Esophagus squamous epithelium (tissue), 5 donors: ENCODE measurements at places on chromosomes 12 and 14. TPM values are rescaled to one million over a fixed set of nuclear protein-coding genes. Genes with fewer than 3 reads are reported as not detected.

GRCh38 chr12:53207042-53207441 is at the start of gene ITGB7:
TSS of gene ITGB7 (minus strand) at chr12:53207251. CDS start at chr12:53200443, 6,808 bp downstream.
- peak within 1 kb of the TSS; percentile 53 for H3K27ac ChIP-seq
- peaks cover 35% of the 10 kb centered on the region for H3K4me1 ChIP-seq
- no peak for DNase-seq
- no peaks in the 10 kb centered on the region for H3K27me3 ChIP-seq
- peaks cover 31% of the 10 kb centered on the region for H3K36me3 ChIP-seq

DNA sequence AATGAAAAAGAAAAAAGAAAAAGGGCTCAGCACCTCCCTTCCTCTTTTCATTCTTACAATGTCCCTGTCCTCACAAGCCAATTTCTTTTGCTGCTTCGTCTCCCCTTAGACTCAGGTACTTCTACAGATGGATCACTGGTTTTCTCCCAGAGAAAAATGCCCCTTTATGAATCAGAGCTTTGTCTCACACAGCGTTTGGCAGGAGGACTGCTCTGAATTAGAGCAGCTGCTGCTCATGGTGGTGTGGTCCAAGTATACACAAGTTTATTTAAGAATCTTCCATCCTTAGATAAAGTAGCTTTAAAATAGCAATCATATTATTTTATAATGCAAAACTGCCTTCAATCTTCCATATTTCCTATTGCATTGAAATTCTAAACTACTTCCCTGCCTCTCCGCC is 80.3 kb downstream of the SLC8A3 start:
- H3K4me3 ChIP-seq: no peak overlapping the region
- no peaks in the 10 kb centered on the region for H3K4me1 ChIP-seq
- no peak for DNase-seq
- no peak overlapping the region for H3K27ac ChIP-seq
- H3K36me3 ChIP-seq: no peaks in the 10 kb centered on the region
- peaks cover 5% of the 10 kb centered on the region for H3K27me3 ChIP-seq

DNA sequence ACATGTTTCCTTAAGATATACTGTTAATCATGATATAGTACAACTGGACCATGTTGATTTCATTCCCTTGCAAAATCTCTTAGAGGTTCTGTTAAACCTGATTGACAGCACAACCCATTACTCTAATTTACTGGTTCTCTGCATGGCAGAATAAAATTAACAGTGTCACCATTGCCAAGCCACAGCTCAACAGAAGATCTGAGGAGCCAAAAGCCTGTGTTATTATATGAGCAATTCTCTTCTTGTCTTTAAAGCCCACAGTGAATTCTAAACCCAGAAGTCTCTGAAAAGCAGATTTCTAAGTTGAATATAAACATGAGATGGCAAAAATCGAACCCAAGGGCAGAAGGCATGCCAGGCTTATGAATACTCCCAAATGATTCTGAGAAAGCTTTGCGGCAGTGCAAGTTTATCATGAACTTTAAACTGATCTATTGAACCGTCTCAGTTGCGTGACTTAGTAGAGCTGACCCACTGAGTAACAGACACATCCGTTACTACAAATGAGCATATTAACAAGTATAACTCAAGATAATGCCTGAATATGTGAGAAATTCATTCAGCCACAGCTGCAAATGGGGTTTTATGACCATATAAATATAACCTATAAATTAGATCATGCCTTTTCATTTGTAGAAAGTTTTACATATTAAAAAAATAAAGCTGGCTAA is 78.2 kb downstream of the IPO8 start:
- H3K27ac ChIP-seq: no peak overlapping the region
- peaks cover 3% of the 10 kb centered on the region for H3K4me1 ChIP-seq
- no peak overlapping the region for H3K4me3 ChIP-seq
- no peaks in the 10 kb centered on the region for H3K36me3 ChIP-seq
- no peaks in the 10 kb centered on the region for H3K27me3 ChIP-seq

GRCh38 chr12:102883204-102883799 is 33.7 kb downstream of the PAH start:
- no peaks in the 10 kb centered on the region for H3K27me3 ChIP-seq
- no peak overlapping the region for H3K27ac ChIP-seq
- peaks cover 5% of the 10 kb centered on the region for H3K4me1 ChIP-seq
- no peak overlapping the region for H3K4me3 ChIP-seq

GRCh38 chr12:103773109-103773910 is 67.7 kb downstream of the NT5DC3 start:
- DNase-seq: no peak
- peaks cover 18% of the 10 kb centered on the region for H3K4me1 ChIP-seq
- no peaks in the 10 kb centered on the region for H3K27me3 ChIP-seq
- no peak overlapping the region for H3K4me3 ChIP-seq
- no peaks in the 10 kb centered on the region for H3K36me3 ChIP-seq

DNA sequence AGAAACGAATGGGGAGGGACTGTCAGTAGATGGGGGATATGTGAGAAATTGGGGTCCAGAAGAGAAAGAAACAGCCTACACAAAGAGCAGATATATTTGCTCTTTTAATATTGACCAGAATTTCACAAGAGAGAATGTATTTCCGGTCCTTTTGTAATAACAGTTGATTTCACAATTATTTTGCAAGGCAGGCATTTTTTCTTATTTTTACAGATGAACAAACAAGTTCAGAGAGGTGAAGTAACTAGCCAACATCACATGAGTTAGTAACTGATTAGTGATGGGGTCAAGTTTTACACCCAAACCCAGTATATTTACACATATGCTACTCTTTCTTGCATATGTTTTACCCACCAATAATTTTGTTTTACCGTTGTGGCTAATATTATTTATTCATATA is 188.2 kb downstream of the NAV3 start:
- H3K27me3 ChIP-seq: no peaks in the 10 kb centered on the region
- no peaks in the 10 kb centered on the region for H3K36me3 ChIP-seq

DNA sequence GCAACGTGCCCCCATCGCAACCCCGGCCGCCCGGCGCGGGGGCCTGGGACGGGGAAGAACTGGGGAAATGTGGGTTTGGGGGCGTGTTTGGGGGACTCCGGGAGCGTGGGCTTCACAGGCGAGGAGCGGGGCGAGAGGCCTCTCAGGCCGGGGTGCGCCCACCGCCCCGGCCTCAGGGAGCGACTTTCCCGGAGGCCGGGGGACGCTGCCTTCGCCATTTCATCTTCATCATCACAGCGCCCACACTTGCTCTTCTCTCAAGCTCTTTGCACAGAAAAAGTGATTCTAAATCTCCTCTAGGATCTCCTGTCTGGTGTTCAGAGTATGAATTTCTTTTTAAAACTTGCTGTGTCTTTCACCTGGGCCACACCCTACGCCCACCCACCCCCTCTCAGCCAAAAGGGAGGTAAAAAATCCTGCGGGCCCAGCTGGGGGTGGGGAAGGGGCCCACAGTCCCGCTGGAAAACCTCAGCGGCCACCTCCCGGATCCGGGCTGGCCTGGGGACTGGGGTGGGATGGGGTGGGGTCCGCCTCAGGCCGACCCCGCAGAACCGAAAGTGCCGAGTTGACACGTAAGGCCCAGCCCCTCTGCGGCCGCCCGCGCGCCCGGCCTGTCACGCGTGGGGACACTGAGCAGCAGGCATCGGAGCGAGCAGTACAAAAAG is 7.4 kb downstream of the CDKN1B start:
- H3K27me3 ChIP-seq: no peaks in the 10 kb centered on the region
- no peaks in the 10 kb centered on the region for H3K36me3 ChIP-seq
- peaks cover 60% of the 10 kb centered on the region for H3K4me1 ChIP-seq
- DNase-seq: no peak
- H3K4me3 ChIP-seq: peak overlapping the region; percentile 86

DNA sequence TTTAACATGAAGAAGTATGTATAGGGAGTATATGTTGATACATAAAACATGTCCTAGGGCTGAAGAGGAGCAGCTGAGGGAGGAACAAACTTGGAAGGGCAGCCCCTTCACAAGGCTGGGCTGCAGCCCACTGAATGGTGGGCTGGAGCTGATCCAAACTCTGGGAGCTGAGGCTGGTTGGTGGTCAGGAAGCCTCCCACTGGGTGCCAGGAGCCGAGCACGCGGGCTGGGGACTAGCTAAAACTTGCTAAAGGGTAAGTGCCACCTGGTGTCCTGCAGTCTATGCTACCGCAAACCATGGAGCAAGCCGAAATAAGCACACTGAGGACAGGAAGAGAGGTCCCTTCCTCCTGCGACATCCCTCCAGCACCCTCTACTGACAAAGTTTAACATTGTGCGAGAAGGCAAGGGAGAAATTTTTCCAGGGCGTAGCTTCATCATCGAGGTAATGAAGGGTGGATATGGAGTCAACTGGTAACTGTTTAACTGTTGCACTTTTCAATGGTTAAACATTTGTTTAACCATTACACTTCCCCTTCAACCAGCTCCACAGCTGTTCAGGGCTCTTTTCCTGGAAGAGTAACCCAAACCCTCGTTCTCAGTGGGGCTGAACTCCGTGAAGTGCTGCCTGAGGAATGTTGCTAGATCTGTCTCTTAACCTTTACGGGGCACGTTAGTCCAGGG is 42.2 kb downstream of the EGLN3 start:
- H3K27ac ChIP-seq: no peak overlapping the region
- no peak for DNase-seq
- no peaks in the 10 kb centered on the region for H3K36me3 ChIP-seq
- no peaks in the 10 kb centered on the region for H3K27me3 ChIP-seq
- H3K4me3 ChIP-seq: no peak overlapping the region

DNA sequence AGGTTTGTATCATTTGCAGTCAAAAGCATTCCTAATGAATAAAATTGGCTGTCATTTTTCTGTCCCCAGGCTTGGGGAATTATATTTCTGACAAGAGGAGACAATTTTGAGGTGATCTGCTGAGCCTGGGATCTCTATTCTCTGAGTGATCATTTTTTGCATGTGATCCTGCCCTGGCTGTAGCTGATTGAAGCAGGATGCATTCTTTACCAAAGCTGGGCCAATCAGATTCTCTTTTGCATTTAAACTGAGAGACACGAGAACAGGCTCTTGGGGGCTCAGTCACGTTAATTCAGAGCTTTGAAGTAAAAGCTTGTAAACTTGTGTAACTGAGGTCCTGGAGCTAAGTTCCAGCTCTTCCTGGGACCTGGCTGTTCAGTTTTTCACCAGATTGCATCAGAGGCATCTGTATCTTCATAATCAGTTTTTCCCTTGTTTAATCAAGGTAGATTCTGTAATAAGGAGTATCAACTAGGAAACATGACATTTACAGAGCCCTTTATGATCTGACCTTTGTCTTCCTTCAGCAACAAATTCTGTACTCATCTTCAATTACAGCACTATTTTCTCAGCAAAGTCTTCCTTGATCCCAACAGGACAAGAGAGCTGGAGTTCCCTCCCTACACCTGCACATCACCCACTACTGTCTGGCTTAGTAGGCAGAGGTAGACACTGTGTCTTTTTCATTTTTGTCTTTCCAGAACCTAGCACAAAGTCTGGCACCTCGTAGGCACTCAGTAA is 35.0 kb upstream of the MANSC4 start:
- H3K27me3 ChIP-seq: peaks cover 6% of the 10 kb centered on the region
- DNase-seq: no peak
- H3K27ac ChIP-seq: no peak overlapping the region
- no peaks in the 10 kb centered on the region for H3K4me1 ChIP-seq
- H3K36me3 ChIP-seq: no peaks in the 10 kb centered on the region
- H3K4me3 ChIP-seq: no peak overlapping the region

GRCh38 chr12:2959505-2960389 is 550 bp downstream of the TEAD4 start:
- H3K27ac ChIP-seq: peak overlapping the region; percentile 96
- no peak for DNase-seq
- peak overlapping the region; percentile 66 for H3K4me3 ChIP-seq
- H3K4me1 ChIP-seq: peaks cover 20% of the 10 kb centered on the region
- no peaks in the 10 kb centered on the region for H3K36me3 ChIP-seq

- H3K27me3 ChIP-seq: no peaks in the 10 kb centered on the region
- no peaks in the 10 kb centered on the region for H3K36me3 ChIP-seq
- no peaks in the 10 kb centered on the region for H3K4me1 ChIP-seq
- H3K27ac ChIP-seq: no peak overlapping the region
- no peak overlapping the region for H3K4me3 ChIP-seq
These were observed 90.1 kb upstream of the PELI2 start for GRCh38 chr14:56027916-56028712.

GRCh38 chr14:67251573-67252226 is 10.5 kb downstream of the PALS1 start:
- DNase-seq: no peak
- no peak overlapping the region for H3K4me3 ChIP-seq
- H3K4me1 ChIP-seq: peaks cover 3% of the 10 kb centered on the region
- no peaks in the 10 kb centered on the region for H3K36me3 ChIP-seq
- no peak overlapping the region for H3K27ac ChIP-seq

DNA sequence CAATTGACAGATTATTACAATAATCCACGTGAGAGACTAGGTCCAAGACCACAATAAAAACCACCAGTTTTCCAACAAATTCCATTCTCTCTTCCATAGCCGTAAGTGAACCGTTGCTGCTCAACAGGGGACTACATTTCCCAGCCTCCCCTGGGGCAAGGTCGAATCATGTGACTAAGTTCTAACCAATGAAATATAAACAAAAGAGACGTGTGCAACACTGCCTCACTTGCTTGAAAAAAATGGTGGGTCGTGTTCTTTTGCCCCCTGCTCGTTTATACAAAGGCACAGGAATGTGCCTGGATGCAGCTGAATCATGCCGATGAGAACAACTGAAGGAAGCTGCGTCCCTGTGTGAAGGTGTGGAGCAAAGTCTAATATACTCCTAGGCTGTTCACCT is 51.1 kb downstream of the HSPB8 start:
- H3K27me3 ChIP-seq: no peaks in the 10 kb centered on the region
- H3K4me3 ChIP-seq: no peak overlapping the region
- H3K36me3 ChIP-seq: no peaks in the 10 kb centered on the region
- H3K4me1 ChIP-seq: no peaks in the 10 kb centered on the region
- DNase-seq: no peak

DNA sequence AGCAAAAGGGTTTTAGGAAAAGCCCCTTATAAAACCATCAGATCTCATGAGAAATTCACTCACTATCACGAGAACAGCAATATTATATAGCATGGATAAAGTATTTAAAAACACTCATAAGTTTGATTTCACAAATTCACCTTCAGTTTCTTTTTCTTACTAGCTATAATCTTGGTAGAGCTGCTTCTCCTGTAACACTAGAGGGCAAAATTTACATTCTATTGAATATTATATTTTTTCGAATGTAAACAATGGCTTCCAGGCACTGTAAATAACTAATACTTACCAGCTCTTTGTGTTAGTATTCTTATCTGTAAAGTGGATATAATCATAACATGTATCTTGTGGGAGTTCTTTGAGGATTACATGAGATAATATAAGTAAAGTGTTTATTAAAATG is 259.6 kb downstream of the CCER1 start:
- H3K4me1 ChIP-seq: no peaks in the 10 kb centered on the region
- no peak overlapping the region for H3K27ac ChIP-seq
- no peak overlapping the region for H3K4me3 ChIP-seq
- H3K36me3 ChIP-seq: no peaks in the 10 kb centered on the region
- DNase-seq: no peak

Gene PKP2
- total RNA-seq: 21.7 TPM

Gene ANKRD33
- total RNA-seq: not detected

Gene ESR2
- total RNA-seq: 2.7 TPM

Gene ITGB7
- 4.6 TPM for total RNA-seq

Gene ANO4
- not detected for total RNA-seq

Gene BDKRB1
- total RNA-seq: 4.2 TPM

Gene MGP
- total RNA-seq: 59.8 TPM

Gene CBX5
- 29.9 TPM for total RNA-seq

Gene CYP27B1
- total RNA-seq: 0.18 TPM

Gene JDP2
- total RNA-seq: 37.8 TPM
